ENCODE measurements at places on chromosomes 16 and 17.

DNA sequence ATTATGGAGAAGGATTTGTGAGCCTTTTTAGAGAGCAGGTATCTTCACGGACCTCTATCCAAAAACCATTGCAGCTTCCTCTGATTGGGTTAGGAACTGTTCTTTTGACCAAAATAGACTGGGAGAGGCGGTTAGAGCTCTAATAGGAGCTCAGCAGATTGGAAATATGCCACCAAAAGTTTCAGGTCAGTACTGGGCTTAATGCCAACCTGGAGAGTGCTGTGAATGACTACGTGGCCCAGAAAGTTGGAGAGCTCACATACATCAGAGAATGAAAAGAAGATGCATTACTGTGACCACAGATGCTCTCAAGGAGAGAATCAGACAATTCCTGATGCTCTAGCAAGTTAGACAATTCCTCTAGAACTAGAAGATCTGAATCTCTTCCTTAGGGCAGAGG is 86.5 kb downstream of the ABCA8 start:
- no peak for DNase-seq

DNA sequence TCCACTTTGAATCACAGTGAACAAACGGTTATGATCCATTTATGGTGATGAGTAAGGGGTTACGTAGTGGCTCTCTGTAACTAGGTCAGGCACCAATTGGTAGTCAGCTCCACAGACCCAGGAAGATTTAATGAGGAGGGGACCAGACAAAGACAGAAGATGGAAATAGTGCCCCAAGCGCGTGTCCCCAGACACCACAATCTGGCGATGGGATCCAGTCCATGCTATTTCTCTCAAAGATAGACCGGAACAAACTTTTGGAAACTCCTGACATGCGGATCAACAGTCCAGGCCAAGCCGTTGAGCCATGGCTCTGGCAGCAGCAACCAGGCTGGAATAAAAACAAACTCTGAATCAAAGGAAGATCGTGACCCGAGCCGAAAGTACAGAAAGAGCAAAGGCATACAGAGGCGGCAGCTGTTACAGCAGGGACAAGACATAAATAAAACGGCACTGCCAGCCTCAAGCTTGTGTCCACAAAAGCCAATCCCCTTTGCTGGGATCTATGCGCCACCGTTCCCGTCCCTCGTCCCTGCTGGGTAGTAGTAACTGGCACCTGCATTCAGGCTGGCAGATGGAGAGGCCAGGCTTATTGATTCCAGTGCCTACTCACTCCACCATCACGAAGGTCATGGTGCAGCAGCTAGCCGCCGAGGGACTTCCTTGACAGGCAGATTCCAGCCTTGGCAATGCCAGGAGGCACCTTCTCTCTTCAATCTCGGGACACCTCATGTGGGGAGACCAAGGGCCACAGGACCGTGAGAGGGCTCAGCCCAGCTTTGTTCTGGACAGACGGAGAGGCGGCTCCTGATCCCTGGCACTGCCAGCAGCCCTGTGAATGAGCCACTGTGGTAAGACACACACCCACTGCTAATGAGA is 50.2 kb downstream of the CDH11 start:
- no peak for DNase-seq

GRCh38 chr16:87107201-87107600 is 210.0 kb downstream of the C16orf95 start:
- no peak for DNase-seq

- no peak for DNase-seq
Measured at GRCh38 chr16:72400257-72401083, 228.5 kb upstream of the PMFBP1 start.

GRCh38 chr17:13051915-13052314 is 34.1 kb upstream of the ELAC2 start:
- DNase-seq, result no peak

- DNase-seq, result no peak
Measured at GRCh38 chr16:68367030-68367429, 56.2 kb downstream of the PRMT7 start.

- no peak for DNase-seq
Measured at GRCh38 chr16:21218153-21218552, 6.8 kb upstream of the ZP2 start.

GRCh38 chr16:3148256-3149192 is 13.7 kb downstream of the ZNF213 start:
- no peak for DNase-seq

Measured in activated CD8-positive, alpha-beta memory T cell treated with anti-CD3 and anti-CD28 coated beads for 4 hours (primary cell).